Large intestine (tissue), 12 donors: ENCODE measurements at places on chromosomes 1 and 21. TPM values are rescaled to one million over a fixed set of nuclear protein-coding genes. Genes with fewer than 3 reads are reported as not detected.
A peak's percentile ranks its signal among the peaks of the same experiment; 100 is the strongest.

Gene DNAJB4
- 29.7 TPM for polyA plus RNA-seq

Gene OPRD1
- polyA plus RNA-seq: 1.5 TPM

Gene RHBG
- polyA plus RNA-seq: 35.4 TPM

Gene HOOK1
- 35.6 TPM for polyA plus RNA-seq

Gene C1orf74
- 4.7 TPM for polyA plus RNA-seq

Gene CFHR2
- not detected for polyA plus RNA-seq

Gene TIAM1
- polyA plus RNA-seq: 6.3 TPM

Gene KCNT2
- 3.5 TPM for polyA plus RNA-seq

Gene ZNF697
- 9.0 TPM for polyA plus RNA-seq

Gene FOXO6
- 6.4 TPM for polyA plus RNA-seq

Gene CYP4A11
- polyA plus RNA-seq: 0.13 TPM

Gene SPRR2A
- polyA plus RNA-seq: not detected

Gene SNX7
- 46.6 TPM for polyA plus RNA-seq

Gene CD48
- 8.6 TPM for polyA plus RNA-seq

GRCh38 chr1:232921381-232921780 lies 29.0 kb upstream of the NTPCR start:
- no peaks in the 10 kb centered on the region for H3K36me3 ChIP-seq
- no peak overlapping the region for H3K4me3 ChIP-seq
- no peaks in the 10 kb centered on the region for H3K4me1 ChIP-seq
- H3K27me3 ChIP-seq: no peaks in the 10 kb centered on the region

DNA sequence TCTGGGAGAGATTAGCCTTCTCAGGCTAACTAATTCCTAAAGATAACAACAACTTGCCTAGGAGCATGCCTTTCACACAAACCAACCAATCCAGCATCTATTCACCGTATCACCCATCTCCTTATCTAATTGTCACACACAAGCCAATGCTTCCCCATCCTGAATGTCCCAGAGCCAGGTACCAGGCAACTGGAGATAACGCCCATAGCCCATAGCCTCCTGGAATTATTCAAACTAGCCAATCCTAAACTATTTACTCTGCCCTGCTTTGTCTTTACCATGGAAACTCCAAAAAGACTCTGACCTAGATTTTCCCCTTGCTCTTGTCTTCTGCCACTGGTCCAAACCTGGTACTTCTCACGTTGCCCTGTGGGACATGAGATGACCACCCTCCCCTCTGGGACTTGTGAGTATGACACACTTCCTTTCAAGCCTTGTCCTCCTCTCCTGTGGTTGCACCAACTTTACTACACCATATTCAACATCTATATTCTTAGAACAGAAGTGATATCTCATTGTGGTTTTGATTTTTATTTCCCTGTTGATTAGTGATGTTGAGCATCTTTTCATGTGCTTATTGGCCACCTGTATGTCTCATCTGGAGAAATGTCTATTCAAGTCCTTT lies 8.8 kb upstream of the ATG4C start:
- DNase-seq: no peak
- H3K4me3 ChIP-seq: no peak overlapping the region
- H3K27ac ChIP-seq: no peak overlapping the region
- no peaks in the 10 kb centered on the region for H3K36me3 ChIP-seq
- no peaks in the 10 kb centered on the region for H3K4me1 ChIP-seq
- no peaks in the 10 kb centered on the region for H3K27me3 ChIP-seq

DNA sequence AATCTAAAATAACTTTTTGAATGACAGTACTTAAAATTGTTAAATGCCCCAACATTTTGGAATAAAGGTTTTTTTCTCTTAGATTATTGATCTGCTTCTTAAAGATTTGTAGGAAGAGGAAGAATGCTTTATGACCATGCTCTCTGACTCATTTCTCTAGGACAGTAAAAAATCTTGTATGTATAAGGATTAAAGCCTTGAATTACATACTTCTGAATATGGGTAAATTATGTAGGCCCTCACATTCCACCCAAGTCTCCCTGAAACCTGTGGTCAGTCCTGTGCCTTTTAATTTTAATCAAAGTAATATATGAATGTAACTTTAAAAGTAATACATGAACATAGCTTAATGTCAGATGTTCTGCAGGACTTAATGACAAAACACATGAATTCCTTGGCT lies 50.5 kb downstream of the ABCD3 start:
- no peak overlapping the region for H3K4me3 ChIP-seq
- H3K27me3 ChIP-seq: no peaks in the 10 kb centered on the region
- peaks cover 14% of the 10 kb centered on the region for H3K36me3 ChIP-seq
- H3K27ac ChIP-seq: no peak overlapping the region
- no peak for DNase-seq

GRCh38 chr21:38355992-38356781 lies 99.4 kb downstream of the KCNJ15 start:
- H3K4me1 ChIP-seq: no peaks in the 10 kb centered on the region
- DNase-seq: peak; percentile 50
- H3K27ac ChIP-seq: no peak overlapping the region
- peaks cover 8% of the 10 kb centered on the region for H3K27me3 ChIP-seq

GRCh38 chr1:113975211-113975895 lies 3.9 kb upstream of the OLFML3 start:
- no peak overlapping the region for H3K27ac ChIP-seq
- H3K36me3 ChIP-seq: peaks cover 31% of the 10 kb centered on the region
- H3K4me3 ChIP-seq: no peak overlapping the region
- H3K4me1 ChIP-seq: no peaks in the 10 kb centered on the region

DNA sequence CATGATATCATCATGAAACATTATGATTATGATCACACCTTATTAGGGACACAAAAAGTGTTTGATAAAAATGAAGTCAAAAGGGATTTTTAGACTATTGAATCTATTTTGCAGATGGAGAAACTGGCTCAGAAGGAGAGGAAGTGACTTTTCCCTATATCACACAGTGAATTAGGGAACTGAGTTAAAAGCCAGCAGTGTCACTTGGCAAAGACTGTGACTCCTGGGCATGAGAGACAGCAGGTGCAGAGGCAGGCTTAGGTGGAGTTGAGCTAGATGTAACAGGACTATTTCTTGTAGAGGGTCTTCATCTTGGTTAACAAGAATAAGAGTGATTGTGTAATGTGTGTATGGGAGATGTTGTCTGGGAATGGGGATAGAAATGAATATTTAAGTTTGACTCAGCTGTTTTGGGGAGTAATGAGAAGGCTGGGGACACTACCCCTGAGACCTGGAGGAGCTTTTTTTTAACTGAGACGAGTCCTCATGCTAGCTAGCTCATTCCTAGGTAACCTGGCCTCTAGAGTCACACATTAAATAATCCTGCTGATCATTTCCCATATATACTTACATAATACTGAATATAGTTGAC lies 1.0 kb upstream of the CD84 start:
- H3K4me3 ChIP-seq: no peak overlapping the region
- H3K36me3 ChIP-seq: no peaks in the 10 kb centered on the region
- DNase-seq: no peak

- no peaks in the 10 kb centered on the region for H3K36me3 ChIP-seq
- DNase-seq: no peak
- H3K27ac ChIP-seq: no peak overlapping the region
- H3K4me1 ChIP-seq: no peaks in the 10 kb centered on the region
Observed at GRCh38 chr1:169495916-169496315, 10.2 kb upstream of the SLC19A2 start.

DNA sequence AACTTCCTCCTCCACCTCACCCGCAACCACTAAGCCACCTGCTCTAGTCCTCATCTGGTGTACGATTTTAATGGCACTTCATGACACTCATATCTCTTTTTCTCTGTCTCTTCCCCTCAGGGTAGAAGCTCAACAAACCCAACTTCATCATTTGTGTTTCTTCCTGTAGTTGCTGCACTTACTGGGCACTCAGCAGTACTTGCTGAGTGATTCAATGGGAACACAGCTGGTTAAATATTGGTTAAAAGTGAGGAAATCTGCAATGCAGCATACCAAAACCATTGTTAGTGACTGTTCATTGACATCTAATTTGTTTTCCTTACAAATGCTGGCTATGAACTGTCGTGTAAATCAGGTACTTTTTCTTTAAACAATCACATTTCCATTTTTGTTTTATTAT lies 541.1 kb upstream of the PRMT6 start:
- no peaks in the 10 kb centered on the region for H3K4me1 ChIP-seq
- H3K36me3 ChIP-seq: no peaks in the 10 kb centered on the region
- no peak for DNase-seq
- H3K27me3 ChIP-seq: no peaks in the 10 kb centered on the region
- no peak overlapping the region for H3K4me3 ChIP-seq

- peaks cover 12% of the 10 kb centered on the region for H3K4me1 ChIP-seq
- no peak for DNase-seq
- H3K27ac ChIP-seq: no peak within 1 kb of the TSS
- no peak within 1 kb of the TSS for H3K4me3 ChIP-seq
- peaks cover 85% of the 10 kb centered on the region for H3K27me3 ChIP-seq
Observed at GRCh38 chr1:156858959-156859522, at the start of gene INSRR. Gene INSRR (minus strand): TSS chr1:156859117. CDS start chr1:156858621, 496 bp downstream.

DNA sequence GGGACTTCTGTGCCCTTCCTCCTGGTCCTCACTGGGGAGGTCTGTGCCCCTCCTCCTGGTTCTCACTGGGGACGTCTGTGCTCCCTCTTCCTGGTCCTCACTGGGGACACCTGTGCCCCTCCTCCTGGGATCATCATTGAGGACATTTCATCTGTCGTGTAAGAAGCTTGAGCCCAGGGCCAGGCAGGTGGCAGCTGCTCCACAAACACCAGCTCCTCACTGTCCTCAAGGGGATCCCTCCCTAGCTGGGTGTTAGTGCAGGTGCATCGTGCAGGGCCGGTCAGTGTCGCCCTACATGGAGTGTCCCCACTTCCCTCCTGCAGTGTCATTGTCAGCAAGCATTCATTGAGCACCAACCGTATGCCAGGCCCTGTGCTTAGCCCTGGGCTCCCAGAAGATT lies 312.7 kb downstream of the PTPRU start:
- no peaks in the 10 kb centered on the region for H3K4me1 ChIP-seq
- H3K36me3 ChIP-seq: no peaks in the 10 kb centered on the region
- no peaks in the 10 kb centered on the region for H3K27me3 ChIP-seq
- no peak overlapping the region for H3K27ac ChIP-seq
- H3K4me3 ChIP-seq: no peak overlapping the region
- DNase-seq: no peak

DNA sequence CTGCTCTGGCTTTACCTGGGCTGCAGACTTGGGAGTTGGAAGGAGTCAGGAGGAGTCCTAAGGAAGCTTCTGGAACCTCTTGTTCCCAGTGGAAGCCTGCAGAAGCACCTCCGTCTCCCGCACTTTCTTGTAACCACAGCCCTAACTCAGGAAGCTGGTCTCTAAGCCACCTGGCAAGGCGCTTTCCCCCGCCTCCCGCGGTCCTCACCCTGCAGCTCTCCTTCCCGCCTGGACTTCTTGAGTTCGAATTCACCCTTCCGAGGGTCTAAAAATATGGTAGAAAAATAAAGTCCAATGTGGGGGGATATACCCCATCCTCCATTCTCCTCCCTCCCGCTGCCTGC lies 15.1 kb downstream of the PAX7 start:
- H3K27me3 ChIP-seq: peaks cover 97% of the 10 kb centered on the region
- no peak for DNase-seq
- H3K4me3 ChIP-seq: no peak overlapping the region
- H3K4me1 ChIP-seq: no peaks in the 10 kb centered on the region
- H3K36me3 ChIP-seq: no peaks in the 10 kb centered on the region

- H3K36me3 ChIP-seq: no peaks in the 10 kb centered on the region
- no peaks in the 10 kb centered on the region for H3K27me3 ChIP-seq
Observed at GRCh38 chr21:15421441-15421881, 308.3 kb upstream of the USP25 start.

GRCh38 chr1:147542569-147542897 lies 1.2 kb downstream of the BCL9 start:
- H3K27ac ChIP-seq: peak overlapping the region; percentile 99
- peak overlapping the region; percentile 84 for H3K4me3 ChIP-seq
- no peak for DNase-seq
- peaks cover 39% of the 10 kb centered on the region for H3K4me1 ChIP-seq

GRCh38 chr1:59288046-59288445 lies 8.8 kb upstream of the FGGY start:
- H3K36me3 ChIP-seq: no peaks in the 10 kb centered on the region
- no peaks in the 10 kb centered on the region for H3K27me3 ChIP-seq
- no peak for DNase-seq
- H3K27ac ChIP-seq: no peak overlapping the region
- H3K4me3 ChIP-seq: no peak overlapping the region
- H3K4me1 ChIP-seq: peaks cover 31% of the 10 kb centered on the region

DNA sequence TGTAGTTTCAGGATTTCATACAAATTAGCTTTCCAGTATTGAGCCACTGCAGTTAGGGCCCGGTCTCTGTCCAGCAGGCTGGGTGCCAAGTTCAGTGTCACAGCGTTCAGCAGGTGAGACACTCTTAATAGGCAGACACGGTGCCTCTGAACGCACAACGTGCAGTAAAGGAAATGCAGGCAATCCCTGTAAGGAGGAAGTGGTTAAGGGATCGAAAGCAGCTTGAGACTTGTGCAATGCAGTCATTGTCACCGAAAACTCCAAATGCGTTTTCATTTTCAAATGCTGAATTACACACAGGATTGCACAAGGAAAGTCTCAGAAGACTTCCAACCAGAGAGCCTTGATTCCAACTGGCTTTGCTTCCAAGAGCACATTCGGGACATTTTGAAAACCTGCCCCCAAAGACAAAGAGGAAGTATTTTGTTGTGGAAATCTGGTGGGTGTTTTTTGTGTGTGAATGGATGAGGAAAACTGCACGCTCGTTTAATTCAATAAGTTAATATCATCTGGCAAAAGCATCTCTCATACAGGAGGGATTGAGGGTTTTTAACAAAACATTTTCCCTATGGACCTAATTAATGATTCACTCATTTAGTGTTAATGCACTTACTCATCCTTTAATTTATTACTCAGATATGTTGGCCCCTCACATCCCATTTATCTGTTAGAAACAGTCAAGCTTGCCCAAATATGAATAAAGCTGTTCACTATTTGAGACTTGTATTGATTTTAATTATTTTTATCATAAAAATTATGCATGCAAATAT lies 61.6 kb downstream of the PTGS2 start:
- no peak overlapping the region for H3K27ac ChIP-seq
- DNase-seq: no peak
- H3K4me3 ChIP-seq: no peak overlapping the region
- no peaks in the 10 kb centered on the region for H3K4me1 ChIP-seq

GRCh38 chr1:14681182-14681581 lies 82.7 kb downstream of the KAZN start:
- no peak overlapping the region for H3K27ac ChIP-seq
- DNase-seq: no peak
- H3K27me3 ChIP-seq: no peaks in the 10 kb centered on the region
- no peaks in the 10 kb centered on the region for H3K36me3 ChIP-seq

- H3K36me3 ChIP-seq: peaks cover 5% of the 10 kb centered on the region
- peak; percentile 63 for DNase-seq
- peak overlapping the region; percentile 95 for H3K27ac ChIP-seq
- H3K4me1 ChIP-seq: peaks cover 8% of the 10 kb centered on the region
Observed at GRCh38 chr1:93079685-93080141, 630 bp downstream of the MTF2 start.

- DNase-seq: peak; percentile 30
- peaks cover 41% of the 10 kb centered on the region for H3K27me3 ChIP-seq
- H3K4me3 ChIP-seq: peak within 1 kb of the TSS; percentile 18
- no peak within 1 kb of the TSS for H3K27ac ChIP-seq
Observed at GRCh38 chr21:37006486-37007291, at the start of gene RIPPLY3. Gene RIPPLY3 (plus strand): TSS chr21:37006702. CDS start chr21:37006773, 71 bp downstream.
